ENCODE measurements at places on chromosomes 4 and X.

DNA sequence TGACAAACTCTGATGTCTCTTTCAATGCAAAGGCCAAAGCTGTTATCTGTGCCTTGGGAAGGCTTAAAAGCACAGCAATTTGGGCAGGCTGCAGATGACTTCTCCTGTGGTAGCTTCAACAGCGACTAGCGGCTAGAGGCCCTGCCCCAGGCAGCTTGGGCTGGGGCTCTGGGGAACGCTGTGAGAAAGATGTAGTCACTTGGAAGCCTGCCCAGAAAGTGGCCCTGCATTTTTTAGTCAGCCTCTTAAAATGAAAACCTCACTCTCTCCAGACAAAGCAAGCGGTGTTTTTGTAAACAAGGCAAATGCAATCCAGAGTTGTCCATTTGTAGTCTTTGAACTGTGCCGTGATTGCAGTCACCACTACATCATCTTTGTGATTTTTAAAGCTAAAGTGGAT, 27.5 kb downstream of the PCYT1B start:
- no peak for DNase-seq

GRCh38 chr4:13706716-13707115, 79.2 kb upstream of the BOD1L1 start:
- no peak for DNase-seq

DNA sequence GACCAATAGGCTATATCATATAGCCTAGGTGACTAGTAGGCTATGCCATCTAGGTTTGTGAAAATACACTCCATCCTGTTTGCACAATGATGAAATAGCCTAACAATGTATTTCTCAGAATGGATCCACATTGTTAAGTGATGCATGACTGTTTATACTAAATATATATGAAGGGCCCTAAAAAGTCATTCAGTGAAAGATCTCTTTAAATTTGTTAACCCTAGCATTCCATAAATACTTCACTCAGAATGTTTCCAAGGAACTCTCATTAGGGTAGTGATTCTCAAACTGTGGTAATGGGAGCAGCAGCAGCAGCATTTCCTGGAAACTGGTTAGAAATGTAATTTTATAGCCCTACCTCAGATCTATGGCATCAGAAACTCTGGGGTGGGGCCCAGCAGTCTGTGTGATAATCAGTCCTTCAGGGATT, 74.9 kb downstream of the PRRG1 start:
- no peak for DNase-seq

- no peak for DNase-seq
Observed at GRCh38 chrX:11472879-11473278, 179.7 kb downstream of the AMELX start.

GRCh38 chrX:82648062-82648461, 860.0 kb upstream of the POU3F4 start:
- DNase-seq: no peak

DNA sequence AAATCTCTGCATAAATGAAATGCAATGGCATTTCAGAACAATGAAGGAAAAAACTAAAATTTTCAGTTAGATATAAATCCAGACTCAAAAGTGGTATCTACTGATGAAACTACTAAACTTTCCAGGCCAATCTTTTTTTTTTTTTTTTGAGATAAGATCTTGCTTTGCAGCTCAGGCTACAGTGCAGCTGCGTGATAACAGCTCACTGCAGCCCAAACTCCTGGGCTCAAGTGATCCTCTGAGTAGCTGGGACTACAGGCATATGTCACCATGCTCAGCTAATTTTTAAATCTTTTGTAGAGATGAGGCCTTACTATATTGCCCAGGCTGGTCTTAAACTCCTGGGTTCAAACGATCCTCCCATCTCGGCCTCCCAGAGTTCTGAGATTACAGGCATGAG, 1228.2 kb upstream of the ADGRL3 start:
- no peak for DNase-seq

DNA sequence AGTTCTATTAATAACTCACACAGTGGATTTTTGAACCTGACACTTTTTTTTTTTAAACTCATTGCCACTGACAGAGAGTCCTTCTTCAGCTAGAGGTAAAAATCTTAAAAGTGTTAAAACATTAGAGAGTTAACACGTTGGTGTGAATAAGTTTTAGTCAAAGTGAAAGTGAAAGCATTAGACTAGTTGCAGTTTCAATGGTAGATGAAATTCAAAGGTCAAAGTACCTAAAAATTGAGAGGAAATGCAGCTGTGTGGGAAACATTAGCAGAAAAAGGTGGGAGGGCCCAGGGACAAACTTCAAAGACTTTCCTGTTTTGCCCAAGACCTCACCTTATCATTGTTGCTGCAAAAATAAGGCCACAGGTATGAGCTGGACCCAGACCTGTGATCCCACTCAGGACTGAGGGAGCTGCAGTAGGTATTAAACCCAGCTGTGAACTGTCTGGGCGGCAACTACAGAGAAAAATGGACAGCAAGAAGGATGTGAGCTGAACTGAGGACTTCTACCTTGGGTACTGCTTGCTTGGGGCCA, 17.6 kb upstream of the GABRA4 start:
- peak; percentile 4 for DNase-seq

GRCh38 chrX:101232316-101232715, 12.7 kb downstream of the DRP2 start:
- no peak for DNase-seq

DNA sequence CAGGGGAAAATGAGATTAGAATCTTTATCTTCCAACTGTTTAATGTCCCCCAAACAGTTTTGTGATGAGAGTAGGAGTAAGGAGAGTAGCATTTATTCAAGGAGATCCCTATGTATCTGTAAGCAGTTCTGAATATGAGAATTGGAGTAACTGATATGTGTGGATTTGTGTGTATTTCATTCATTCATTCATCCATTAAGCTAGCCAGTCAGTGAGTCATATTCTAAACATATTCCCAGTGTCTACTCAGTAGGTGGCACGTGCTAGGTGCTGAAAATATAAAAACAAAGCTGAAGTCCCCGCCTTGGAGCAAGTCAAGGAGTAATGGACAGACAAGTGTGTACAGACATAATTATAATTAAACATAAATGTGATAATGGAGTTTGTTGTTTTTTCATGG, 12.4 kb upstream of the STX18 start:
- no peak for DNase-seq

GRCh38 chr4:151052785-151053184, 37.7 kb upstream of the LRBA start:
- no peak for DNase-seq

- no peak for DNase-seq
Observed at GRCh38 chr4:155268821-155269220, 60.4 kb downstream of the NPY2R start.

- DNase-seq: no peak
Observed at GRCh38 chrX:148416931-148417330, 83.5 kb upstream of the AFF2 start.

DNA sequence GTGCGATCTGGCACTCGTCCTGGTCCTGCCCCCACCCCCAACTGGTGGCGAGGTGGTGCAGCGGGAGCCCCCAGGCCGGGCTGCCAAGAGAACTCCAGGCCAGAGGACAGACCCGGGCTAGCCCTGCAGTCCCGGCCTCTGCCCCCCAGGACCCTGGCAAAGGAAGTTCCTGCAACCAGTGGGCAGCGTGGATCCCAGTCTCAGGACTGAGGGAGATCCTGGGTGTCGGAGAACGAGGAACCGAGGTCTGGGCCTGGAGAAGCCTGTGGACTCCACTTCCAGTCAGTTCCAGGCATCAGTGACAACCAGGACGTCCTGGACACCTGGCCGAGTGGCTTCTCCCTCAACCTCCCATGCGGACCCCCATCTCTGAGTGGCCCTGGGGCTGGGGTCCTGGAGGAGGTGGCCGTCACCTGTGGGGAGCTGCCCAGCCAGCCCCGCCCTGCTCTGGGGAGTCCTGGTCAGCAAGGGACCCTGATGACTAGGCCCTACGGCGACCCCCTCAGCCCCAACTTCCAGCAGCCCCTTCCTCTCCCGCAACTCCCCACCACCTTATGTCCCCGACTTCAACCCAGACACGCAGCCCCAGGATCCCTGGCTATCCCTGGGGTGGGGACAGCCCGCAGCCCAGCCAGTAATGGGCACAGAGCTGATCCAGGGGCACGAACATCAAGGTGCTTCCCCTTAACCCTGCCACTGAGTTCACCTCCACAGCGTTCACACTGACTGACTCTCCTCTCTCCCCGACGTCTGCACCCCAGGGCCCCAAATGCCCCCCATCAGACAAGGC, 53.7 kb upstream of the NKX1-1 start:
- DNase-seq: no peak

DNA sequence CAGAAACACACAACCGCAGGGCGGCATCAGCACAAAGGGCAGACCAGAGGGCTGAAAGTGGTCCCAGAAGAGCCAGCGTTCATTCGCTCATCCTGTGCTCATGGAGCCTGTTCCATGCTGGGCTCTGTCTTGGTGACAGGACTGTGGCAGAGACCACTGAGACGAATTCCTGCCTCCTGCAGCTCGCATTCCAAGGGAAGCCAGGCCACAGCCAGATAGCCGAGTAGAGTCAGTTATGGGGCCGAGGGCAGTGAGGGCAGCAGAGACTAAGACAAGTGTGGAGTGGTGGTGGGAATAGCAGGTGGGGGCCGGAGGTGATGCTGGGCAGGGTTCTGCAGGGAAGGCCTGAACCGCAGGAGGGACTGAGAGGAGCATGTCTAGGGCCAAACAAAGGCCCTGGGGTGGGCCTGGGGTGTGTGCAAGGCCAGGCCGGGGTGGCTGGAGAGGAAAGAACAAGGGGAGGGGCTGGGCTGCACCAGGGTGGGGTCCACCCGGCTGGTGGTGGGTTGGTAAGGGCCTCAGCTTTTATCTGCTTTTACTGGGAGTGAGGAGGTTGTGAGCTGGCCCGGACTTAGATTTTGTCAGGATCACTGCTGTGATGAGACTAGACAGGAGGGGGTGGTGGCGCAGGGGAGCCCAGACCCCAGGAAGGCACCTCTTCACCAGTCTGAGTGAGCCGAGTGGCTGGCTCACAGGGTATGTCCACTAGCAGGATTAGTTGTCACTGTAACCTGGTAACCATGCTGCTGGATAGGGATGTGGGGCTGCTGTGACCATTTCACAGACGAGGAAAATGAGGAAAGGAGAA, 6.3 kb downstream of the PSAPL1 start:
- DNase-seq: no peak

DNA sequence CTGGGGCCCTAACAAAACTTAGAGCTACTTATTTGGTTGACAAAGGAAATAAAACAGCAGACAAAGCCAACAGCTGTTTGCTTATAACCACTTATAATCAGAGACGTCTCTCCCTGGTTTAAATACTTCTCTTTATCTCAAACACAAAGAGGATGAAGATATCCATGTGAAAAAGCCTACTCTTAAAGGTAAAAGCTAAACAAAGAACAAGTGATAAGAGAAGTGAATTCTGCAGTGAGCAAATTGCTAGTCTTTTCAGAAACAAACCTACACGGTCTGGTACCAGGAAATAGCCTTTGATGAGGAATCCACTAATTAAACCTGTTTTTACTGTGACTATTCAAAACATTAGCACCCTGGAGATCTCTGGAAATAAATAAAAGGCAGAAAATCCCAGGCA, 46.7 kb downstream of the GRIA3 start:
- DNase-seq: no peak

DNA sequence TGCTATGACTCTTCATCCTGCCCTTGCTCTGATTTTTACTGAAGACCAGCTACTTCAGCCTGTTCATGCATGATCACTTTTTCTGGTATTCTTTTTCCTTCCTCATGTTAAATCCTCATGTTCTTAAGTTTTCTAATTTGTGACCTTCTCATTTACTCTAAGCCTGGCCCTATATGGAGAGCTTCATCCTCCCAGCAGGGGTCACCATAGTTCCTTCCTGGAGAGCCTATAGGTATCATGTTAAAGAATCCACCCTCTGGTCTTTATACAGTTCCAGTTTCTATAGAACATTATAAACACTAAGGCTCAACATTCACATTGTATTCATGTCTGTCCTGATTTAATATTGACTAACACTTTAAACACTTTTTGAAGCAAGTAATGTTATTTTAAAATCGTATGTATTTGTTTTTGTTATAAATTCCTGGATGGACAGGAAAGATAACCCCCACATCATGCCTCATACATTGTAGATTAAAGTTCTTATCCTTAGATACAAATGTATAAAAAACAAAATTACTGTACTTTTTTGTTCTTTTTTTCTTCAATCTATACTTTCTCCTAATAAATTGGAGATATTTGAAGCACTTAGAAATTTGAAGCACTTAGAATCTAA, 53.8 kb upstream of the OTUD4 start:
- peak; percentile 43 for DNase-seq

DNA sequence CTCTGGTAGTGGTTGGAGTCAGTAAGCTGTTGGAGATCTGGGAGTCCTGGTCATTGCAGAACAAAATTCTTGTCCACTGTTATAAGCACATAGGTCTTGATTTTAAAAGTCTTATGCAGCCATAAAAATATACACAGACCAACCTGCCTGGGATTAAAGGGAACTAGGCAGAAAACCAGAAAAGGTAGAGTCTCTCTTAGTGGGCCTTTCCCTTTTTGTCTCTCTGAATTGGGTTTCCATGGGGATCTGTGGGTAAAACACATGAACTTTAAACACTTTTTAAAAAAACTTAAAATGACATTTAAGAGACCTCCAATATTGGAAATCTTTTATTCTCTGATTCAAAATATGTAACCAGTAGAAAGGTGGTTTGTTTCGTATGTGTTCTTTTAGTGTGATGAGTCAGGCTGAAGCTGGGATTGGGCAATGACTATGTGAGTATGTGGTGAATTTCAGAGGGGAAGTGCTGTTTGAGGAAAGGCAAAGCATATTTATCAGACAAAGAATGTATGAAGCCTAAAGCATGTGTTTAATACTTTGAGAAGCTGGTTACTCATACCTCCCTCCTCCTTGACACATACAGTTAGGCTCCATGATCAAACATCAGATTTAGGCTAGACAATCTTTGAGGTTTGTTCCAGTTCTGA, 29.6 kb downstream of the SLC16A2 start:
- DNase-seq: no peak

- no peak for DNase-seq
Observed at GRCh38 chr4:174993916-174994315, 75.8 kb downstream of the ADAM29 start.

GRCh38 chrX:29419774-29420553, 795.4 kb upstream of the MAGEB2 start:
- DNase-seq: no peak
